ENCODE measurements at places on chromosomes 3 and 15. TPM values are rescaled to one million over a fixed set of nuclear protein-coding genes. Genes with fewer than 3 reads are reported as not detected.

- no peaks in the 10 kb centered on the region for H3K27me3 ChIP-seq
- no peak overlapping the region for H3K4me3 ChIP-seq
- no peaks in the 10 kb centered on the region for H3K4me1 ChIP-seq
- no peak overlapping the region for H3K27ac ChIP-seq
- H3K36me3 ChIP-seq = no peaks in the 10 kb centered on the region
Measured at GRCh38 chr3:157574531-157574930, 71.3 kb upstream of the VEPH1 start.

DNA sequence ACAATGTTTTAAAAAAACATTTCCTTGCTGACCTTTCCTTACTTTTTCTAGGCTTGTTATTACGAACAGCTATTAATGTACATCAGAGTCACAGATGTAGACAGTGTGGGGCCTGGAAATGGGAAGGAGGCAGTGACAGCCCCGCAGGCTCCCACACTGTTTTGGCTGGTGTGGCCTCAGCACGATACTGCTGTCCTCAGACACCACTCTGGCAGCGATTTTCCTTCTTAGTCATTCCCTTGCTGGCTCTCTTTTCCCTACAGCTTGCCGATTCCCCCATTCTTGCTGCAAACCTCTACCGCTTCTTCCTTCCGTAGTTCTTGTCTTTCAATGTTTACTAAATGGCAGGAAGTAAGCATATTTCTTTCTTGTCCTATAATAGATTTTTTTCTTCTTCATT, 113.1 kb downstream of the ABI3BP start:
- peak overlapping the region; percentile 80 for H3K27ac ChIP-seq
- DNase-seq = peak; percentile 93
- H3K36me3 ChIP-seq = no peaks in the 10 kb centered on the region
- H3K4me3 ChIP-seq = no peak overlapping the region
- H3K27me3 ChIP-seq = no peaks in the 10 kb centered on the region
- peaks cover 20% of the 10 kb centered on the region for H3K4me1 ChIP-seq

Gene WDR72
- polyA plus RNA-seq = 0.27 TPM

DNA sequence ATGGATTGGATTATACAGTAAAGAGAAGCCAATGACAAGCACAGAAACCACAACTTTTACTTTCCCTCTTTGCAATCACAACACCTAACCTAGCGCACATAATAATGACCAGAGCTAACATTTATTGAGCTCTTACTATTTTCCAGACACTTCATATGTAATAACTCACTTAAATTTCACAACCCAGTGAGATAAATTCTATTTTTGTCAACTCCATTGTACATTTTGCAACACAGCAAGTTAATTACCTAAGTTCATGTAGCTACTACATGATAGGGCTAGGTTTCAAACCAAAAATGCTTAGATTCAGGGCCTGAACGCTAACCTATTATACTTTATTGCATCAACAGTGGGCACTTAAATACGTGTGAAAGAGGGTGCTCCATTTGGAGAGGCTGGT, 89.5 kb downstream of the GADL1 start:
- H3K27ac ChIP-seq = no peak overlapping the region
- no peak for DNase-seq

Gene CPLX3
- not detected for polyA plus RNA-seq

- no peaks in the 10 kb centered on the region for H3K27me3 ChIP-seq
- DNase-seq = no peak
- no peak overlapping the region for H3K27ac ChIP-seq
- H3K36me3 ChIP-seq = peaks cover 2% of the 10 kb centered on the region
- H3K4me3 ChIP-seq = no peak overlapping the region
Measured at GRCh38 chr3:123618076-123618708, 33.3 kb upstream of the HACD2 start.

Gene CRBN
- polyA plus RNA-seq = 37.8 TPM

Gene AGBL1
- 9.1 TPM for polyA plus RNA-seq

- peaks cover 13% of the 10 kb centered on the region for H3K36me3 ChIP-seq
- H3K4me1 ChIP-seq = peaks cover 55% of the 10 kb centered on the region
- H3K27me3 ChIP-seq = no peaks in the 10 kb centered on the region
- no peak overlapping the region for H3K4me3 ChIP-seq
- no peak for DNase-seq
Measured at GRCh38 chr3:51968883-51969678, 1.8 kb upstream of the PCBP4 start.

DNA sequence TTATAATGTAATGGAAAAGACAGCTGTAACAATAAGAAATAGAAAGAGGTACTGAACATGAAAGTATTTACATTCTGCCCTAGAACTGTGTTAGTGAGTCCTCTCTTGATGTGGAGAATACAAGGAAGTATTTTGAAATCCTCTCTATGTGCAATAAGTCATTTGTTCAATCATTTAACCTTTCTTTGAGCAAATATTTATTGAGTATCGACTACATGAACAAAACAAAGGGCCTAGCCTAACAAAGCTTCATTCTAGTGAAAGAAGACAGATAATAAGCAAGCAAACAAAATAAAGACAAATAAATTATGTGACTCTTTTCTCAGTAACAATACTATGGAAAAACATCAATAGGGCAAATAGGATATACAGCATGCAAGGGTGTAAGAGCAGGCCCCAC, 354.9 kb upstream of the ATP11B start:
- no peaks in the 10 kb centered on the region for H3K36me3 ChIP-seq
- H3K27ac ChIP-seq = no peak overlapping the region
- no peak for DNase-seq

Gene UPK1B
- polyA plus RNA-seq = 8.1 TPM

DNA sequence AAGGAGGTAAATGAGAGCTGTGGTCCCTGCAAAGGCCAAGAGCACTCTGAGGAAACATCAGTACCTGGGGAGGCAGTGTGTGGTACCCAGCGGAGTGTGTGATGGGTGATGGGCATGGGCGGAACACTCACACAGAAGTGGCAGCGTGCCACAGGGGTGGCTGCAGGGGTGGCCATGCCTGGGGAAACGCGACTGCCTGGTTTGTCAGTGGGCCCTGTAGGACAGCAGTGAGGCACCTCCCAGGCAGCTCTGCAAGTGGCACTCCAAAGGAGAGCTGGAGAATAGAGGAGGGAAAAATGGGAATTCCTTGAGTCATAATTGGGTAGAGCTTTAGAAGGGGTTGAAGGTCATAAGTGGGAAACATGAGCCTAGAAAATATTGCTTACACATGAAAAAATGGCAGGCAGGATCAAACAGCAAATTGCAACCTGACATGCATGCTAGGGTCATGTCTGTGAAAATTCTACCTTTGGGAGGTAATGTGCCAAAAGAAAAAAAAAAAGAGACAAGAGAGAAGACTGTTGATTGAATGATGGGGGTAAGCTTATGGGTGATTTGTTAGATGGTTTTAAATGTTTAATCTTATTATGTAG, 138.4 kb downstream of the RPLP1 start:
- peaks cover 40% of the 10 kb centered on the region for H3K4me1 ChIP-seq
- no peaks in the 10 kb centered on the region for H3K27me3 ChIP-seq
- no peak for DNase-seq
- no peak overlapping the region for H3K27ac ChIP-seq
- no peaks in the 10 kb centered on the region for H3K36me3 ChIP-seq

Gene ACTC1
- 8,533 TPM for polyA plus RNA-seq

DNA sequence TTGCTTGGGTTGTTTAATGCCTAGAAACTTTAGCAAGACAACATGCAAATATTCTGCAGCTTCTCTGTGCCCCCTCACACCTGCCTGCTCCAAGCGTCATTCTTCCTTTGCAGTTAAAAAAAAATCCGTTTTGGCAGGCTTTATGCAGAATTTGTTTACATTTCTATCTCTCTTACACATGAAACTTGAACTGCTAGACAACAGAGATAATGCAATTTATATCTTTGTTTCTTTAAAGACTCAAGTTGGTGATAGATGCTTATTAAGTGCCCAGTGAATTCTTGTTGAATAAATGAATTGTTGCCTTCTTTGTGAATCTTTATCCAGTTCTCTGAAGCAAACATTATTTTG, 53.2 kb downstream of the CHST2 start:
- no peaks in the 10 kb centered on the region for H3K27me3 ChIP-seq
- no peak for DNase-seq
- H3K4me1 ChIP-seq = peaks cover 16% of the 10 kb centered on the region
- no peak overlapping the region for H3K27ac ChIP-seq

Gene WNT7A
- polyA plus RNA-seq = 0.07 TPM

- peak; percentile 78 for DNase-seq
- H3K27me3 ChIP-seq = no peaks in the 10 kb centered on the region
- H3K27ac ChIP-seq = peak overlapping the region; percentile 49
- no peak overlapping the region for H3K4me3 ChIP-seq
Measured at GRCh38 chr15:49857496-49858475, 236.9 kb downstream of the DTWD1 start.

GRCh38 chr3:150022381-150023238, 51.9 kb upstream of the PFN2 start:
- no peak overlapping the region for H3K27ac ChIP-seq
- no peaks in the 10 kb centered on the region for H3K27me3 ChIP-seq
- no peak for DNase-seq

Gene MME
- polyA plus RNA-seq = 9.9 TPM

Gene GOLGA8H
- 0.49 TPM for polyA plus RNA-seq

Gene SLC2A2
- polyA plus RNA-seq = 2.5 TPM

- H3K27ac ChIP-seq = no peak overlapping the region
- no peaks in the 10 kb centered on the region for H3K4me1 ChIP-seq
- no peaks in the 10 kb centered on the region for H3K27me3 ChIP-seq
- peak; percentile 47 for DNase-seq
- H3K4me3 ChIP-seq = no peak overlapping the region
- no peaks in the 10 kb centered on the region for H3K36me3 ChIP-seq
Measured at GRCh38 chr3:30342318-30343060, 263.9 kb upstream of the TGFBR2 start.

Measured in muscle of leg (tissue), 16 donors.